Stimulated activated CD8-positive, alpha-beta memory T cell treated with anti-CD3 and anti-CD28 coated beads, Interleukin-15, amount 100 ng/mL, for 1 hour (primary cell): ENCODE measurements at places on chromosomes 4 and X.

GRCh38 chr4:34939073-34939472 lies 1305.2 kb downstream of the ARAP2 start:
- DNase-seq, result no peak

DNA sequence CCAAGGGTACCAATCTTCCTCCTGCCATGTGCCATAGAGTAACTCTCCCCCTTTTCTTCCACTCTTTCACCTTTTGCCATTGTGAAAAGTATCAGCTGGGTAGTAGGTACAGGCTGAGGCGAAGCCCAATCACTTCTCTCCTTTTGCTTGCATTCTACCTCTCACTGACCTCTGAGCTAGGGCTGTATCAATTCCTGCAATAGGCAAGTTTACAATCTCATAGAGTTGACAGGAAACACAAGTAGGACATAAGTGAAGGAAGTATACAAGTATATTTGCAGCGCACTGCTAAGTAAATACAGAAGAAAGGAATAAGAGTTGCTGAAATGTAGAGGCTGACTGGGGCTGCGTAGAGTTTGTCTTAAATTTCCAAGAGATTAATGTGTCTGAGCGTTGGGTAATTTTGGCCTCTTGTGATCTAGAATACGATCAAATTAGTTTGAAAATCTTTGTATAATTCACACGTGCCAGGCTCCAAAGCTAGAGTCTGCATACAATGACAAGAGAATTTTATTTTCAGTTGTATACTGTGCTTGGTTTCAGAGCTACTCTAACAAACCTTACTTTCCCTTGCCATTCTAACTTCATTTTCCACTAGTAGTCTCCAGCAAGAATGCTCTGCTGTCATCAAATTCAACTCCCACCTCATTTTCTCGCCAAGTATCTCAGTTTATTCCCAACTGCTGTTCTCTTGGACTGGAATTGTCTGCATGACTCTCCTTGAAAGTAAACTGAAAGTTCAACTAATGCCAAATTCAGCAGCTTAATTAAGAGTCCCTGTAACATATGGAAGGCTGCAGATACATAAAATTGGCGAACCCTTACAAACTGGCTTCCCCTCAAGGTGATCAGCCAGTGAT lies 90.3 kb downstream of the ATP11C start:
- DNase-seq, result no peak

- no peak for DNase-seq
Measured at GRCh38 chr4:3644849-3645627, 112.8 kb upstream of the LRPAP1 start.

- no peak for DNase-seq
Measured at GRCh38 chr4:77819404-77819842, 255 bp upstream of the CNOT6L start.

DNA sequence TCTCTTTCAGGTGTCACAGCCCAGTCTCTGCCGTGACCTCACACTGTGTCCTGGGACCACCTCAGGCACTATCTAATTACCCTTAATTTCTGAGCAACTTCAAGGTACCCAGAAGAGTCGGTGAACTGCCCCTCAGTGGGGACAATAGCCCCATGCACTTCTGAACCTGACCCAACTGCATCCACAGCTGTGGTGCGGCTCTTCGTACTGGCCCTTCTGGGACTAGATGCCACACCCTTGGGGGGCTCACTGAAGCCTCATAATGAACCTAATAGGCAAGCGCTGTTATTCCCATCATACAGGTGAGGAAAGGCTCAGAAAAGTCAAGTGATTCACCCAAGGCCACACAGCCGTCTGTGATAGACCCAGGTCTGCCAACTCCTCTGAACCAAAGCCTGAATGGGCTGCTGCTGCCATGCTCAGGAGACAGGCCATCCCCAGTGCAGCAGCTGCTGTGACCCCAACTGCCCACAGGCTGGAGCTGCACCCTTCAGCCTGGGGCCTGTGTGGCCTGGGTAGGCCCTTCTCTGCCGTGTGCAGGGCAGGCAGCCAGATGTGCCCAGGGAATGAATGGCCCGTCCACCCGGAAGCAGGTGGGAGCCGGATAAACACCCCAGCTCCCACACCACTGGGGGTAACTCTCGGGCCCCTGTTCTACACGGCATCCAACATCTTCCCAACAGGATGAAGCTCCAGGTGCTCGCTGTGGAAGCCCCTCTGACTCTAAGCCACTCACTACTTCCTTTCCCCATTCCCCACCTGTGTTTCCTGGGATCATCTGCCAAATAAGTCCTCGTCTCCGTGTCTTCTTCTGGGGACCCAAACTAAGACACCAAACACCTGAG lies 35.9 kb downstream of the HMX1 start:
- DNase-seq, result no peak

DNA sequence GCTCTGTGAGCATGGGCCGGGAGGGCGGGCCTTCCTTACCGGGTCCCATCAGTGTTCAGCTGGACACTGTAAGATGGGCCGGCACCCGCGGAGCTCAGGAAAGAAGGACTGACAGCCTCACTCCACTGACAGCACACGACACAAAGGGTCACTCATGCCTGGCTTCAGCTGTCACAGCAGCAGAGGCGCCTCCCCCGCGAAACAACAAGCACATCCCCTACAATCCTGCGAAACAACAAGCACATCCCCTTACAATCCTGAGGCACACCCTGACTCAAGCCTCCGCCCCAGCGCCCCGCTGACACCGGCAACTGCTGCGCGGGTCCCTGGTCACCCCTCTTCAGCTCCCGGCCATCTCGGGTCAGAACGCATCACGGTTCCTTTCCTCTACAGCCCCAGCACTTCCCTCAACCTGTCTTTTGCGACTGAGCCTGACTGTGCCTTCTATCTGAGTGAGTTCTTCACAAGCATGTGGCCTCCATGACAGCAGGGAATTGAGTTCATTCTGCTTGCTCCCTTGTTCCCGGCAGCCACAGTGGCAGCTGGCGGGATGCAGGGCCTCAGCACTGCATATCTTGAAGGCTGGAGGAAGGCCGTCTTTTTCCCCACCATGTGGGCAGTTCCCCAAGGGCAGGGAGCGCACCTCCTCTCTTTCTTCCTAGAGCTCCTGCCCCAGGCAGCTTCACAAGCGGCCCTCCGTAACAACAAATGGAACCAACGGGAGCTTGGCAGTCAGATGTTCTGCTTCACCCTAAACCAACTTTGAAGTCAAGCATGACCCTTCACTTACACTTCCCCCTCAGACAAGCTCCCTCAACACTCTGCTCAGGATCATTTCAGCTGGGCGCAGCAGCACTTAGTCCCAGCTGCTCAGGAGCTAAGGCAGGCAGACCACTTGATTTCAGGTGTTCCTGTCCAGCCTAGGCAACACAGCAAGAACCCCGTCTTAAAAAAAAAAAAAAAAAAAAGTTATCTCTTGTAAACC lies 39.6 kb downstream of the SCD5 start:
- no peak for DNase-seq

- DNase-seq, result no peak
Measured at GRCh38 chrX:34918091-34918736, 24.4 kb upstream of the FAM47B start.
